EL (cell line): ENCODE measurements at places on chromosomes 7 and 10.

DNA sequence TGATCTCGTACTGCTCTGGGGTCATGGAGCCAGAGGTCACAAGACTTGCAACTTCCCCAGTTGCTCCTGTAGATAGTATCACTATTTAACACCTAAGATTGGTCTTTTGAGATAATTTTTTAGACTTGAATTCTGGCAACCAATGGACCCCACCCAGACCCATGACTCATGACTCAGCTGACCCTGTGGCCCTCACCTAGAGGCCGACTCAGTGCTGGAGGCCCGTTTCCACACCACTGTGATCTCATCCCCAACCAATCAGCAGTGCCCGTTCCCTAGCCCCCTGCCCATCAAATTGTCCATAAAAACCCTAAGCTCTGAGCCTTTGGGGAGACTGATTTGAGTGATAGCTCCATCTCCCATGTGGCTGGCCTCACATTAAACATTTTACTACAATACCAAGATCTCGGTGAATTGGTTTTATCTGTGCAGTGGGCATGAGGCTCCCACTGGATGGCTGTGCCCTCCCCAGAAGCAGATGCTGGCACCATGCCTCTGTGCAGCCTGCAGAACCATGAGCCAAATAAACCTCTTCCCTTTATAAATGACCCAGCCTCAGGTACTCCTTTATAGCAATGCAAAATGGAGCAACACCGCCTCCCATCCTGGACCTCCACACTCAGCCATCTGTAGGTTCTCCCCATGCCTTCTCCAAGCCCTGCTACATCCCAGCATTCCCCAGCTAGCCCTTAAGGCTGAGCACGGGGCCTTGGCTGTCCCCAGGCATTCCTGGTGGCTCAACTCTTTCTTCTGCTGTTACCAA, 98.8 kb downstream of the PRKAG2 start:
- no peak for DNase-seq

DNA sequence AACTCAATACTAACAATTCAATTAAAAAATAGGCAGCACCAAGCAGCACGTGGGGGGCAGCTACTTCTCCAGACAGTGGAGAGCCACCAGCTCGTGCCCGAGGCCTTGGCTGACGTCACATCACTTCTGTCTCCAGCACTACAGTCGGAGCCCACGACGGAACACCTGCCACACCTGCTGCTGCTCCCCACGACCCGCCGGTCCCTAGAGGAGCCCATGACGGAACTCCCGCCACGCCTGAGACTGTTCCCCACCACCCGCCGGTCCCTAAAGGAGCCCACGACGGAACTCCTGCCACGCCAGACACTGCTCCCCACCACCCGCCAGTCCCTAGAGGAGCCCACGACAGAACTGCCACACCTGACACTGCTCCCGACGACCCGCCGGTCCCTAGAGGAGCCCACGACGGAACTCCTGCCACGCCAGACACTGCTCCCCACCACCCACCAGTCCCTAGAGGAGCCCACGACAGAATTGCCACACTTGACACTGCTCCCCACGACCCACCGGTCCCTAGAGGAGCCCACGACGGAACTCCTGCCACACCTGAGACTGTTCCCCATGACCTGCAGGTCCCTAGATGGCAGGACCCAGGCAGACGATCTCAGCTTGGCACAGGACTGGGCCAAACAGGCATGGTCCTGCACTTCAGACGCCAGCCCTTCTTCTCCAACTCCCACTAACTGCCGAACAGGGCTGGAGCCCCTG, 258.0 kb downstream of the ELFN1 start:
- no peak for DNase-seq

DNA sequence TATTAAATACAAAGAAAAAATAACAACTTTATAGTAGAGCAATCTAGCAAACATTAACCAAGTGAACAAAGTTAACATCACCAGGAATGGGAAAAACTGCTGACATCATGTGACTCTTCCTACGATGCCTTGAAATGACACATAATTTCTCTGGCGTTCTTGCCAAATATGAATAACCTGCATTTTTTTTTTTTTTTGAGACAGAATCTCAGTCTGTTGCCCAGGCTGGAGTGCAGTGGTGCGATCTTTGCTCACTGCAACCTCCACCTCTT, 126.5 kb upstream of the VKORC1L1 start:
- peak; percentile 53 for DNase-seq

DNA sequence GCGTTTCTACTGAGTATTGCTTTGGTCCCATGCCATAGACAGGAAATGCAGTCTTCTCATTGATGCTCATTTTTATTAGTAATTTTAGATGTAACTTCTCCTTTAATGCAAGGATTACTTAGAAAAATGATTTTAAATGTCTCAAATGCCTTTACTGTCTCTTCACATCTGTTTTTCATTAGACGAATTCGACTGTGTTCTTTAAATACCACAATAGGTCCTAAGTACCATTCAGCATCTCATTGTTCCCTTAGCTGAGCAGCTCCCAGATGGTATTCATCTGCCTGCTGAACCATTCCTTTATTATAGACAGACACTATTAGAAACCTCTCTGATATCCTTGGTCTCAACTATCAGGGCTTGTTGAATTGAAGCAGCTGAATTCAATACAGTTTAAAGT, 113.6 kb downstream of the LSMEM1 start:
- peak; percentile 21 for DNase-seq

DNA sequence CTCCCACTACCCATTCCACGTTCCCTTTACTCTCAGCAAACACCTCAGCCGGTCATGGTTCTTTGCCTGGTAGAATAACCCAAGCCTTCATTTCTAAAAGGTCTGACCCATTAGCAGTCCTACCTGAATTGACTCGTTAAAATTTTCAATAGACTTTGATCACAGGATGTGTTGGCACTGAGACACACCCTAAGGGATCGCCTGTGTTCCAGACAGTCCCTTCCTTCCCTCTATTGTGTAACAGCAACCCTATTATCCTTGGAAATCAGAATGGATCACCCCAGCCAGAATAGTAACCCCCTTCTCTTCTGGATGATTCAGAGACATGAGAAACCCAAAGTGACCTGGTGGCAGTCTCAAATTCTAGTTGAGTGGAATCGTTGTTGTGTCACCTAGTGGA, 20.4 kb upstream of the FAM171A1 start:
- DNase-seq, result no peak

GRCh38 chr10:102286216-102286615, 40.9 kb downstream of the GBF1 start:
- DNase-seq, result no peak

- DNase-seq, result no peak
These were observed 176.8 kb upstream of the RHOBTB1 start for GRCh38 chr10:61120805-61121204.

DNA sequence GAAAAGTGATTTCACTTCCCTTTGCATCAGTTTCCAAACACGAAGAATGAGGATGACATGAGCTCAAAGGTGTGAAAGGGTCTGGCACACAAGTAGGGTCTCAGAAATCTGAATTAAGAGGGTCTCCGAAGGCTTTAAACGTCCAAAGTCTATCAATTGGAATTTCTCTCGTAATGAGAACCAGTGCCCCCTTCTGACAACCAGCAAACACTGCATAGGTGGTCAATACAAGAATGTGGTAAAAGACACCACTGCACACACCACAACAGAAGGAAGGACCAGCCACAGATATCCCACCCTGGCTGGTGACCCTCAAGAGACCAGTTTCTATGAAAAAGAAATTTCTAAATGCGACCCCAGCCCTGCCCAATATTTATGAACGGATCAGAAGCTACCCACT, 78.1 kb downstream of the CALN1 start:
- DNase-seq, result no peak

DNA sequence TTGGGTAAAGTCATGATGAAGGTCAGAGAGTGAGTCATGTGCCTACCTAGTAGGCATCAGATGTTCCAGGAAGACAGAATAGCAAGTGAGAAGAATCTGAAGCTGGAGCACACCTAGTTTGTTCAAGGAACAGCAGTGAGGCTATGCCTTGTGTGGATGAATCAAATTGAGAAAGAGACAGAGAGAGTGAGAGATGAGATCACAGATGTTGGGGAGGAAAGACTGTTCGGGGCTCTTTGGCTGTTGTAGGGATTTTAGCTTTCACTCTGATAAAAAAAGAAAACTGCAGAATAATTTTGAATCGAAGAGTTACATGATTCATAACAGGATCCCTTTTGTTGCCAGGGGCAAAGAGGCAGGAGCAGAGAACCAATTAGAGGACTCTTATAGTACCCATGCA, 6.3 kb downstream of the LIPF start:
- no peak for DNase-seq

- DNase-seq, result no peak
These were observed 27.4 kb upstream of the GDI2 start for GRCh38 chr10:5840314-5841307.

DNA sequence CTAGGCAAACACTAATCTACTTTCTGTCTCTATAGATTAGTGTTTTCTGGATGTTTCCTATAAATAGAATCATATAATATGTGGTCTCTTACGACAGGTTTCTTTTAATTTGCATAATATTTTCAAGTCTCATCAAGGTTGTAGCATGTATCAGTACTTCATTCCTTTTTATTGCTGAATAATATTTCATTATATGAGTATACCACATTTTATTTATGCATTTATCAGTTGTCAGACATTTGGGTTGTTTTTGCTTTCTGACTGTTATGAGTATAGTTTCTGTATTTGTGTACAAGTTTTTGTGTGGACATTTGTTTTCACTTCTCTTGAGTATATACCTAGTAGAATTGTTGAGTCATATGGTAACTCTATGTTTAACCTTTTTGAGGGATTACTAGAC, 48.2 kb downstream of the SHOC2 start:
- DNase-seq, result no peak

DNA sequence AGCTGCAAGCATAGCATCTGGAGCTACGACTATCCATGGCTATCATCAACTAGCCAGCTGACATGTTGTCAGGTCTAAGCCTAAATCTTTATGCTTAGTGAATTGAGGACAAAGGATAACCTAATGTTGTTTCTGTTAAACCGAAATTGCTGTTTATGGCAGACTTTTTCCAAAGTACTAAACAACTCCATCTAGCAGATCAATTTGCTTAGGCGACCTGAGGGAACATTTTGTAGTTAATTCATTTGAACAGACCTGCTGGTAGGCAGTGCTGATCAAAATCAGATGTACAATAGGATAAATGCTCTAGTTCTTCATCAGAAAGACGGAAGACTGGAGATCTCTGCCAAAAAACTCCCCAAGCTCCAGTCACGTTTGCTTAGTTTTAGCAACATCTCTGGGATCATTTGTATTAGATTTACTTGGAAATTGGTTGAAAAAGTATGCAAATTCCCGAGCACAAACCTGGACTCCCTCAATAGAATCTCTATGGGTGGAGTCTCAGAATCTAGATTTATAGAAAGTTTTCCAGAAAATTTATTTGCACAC, 301.6 kb upstream of the NRP1 start:
- DNase-seq, result no peak

DNA sequence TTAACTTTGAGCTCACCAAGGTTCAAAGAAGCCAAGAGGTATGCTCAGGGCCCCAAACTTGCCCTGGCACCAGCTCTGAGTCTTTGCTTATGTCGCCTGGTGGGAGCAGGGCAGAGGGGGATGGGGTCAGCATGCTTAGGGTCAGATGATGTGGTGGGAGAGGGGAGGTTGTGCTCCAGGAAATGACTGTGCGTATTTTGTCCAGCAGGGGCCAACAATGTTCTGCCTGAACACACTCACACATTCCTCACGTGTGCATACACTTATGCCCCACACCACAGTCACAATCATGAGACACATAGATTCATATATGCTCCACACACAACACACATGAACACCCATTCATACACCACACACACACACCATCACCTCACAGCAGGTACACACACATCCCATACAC, 4.4 kb upstream of the RAMP3 start:
- no peak for DNase-seq

DNA sequence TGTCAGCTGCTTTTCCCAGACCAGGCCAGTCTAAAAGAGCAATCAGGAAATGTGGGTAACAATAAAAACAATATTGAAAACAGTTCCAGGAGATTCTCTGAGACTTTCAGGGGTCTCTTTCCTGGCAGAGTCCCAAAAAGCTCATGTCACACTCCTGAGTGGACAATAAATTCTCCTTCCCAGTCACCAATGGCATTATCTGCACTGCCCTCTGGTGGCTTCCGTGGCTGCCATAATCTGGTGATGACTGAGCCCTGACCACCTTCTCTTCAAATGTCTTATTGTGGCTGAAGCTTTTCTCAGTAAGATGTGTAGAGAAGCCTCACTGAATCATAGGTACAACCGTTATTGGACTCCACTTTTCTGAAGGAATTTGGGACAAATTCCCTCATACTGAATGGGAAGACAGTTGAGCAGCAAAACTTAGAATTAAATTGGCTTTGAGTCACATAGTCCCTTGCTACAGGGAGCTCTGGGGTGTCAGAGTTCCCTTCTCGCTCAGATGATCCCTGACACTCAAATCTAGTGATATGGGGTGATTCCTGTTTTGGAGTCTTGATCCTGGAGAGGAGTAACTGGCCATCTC, 24.4 kb upstream of the ASAH2 start:
- peak; percentile 26 for DNase-seq

DNA sequence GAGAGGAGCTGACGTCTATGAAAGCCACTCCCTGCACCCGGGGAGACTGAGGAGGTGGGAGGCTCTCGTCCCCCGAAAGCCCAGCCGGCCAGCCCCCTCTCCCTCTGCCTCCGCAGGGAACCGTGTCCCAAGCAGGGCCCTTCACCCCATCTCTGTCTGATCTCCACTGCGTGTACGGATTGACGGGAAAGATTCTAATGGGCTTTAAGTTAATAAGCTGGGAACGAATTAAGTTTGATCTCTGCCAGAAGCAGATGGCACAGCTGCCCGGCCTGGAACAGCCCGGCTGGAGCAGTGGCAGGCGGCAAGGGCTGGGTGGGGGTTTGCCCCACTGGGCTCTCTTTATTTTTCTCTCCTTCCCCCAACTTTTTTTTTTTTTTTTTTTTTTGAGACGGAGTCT, 6.1 kb upstream of the SLC29A4 start:
- no peak for DNase-seq

- peak; percentile 86 for DNase-seq
These were observed 167.0 kb downstream of the FANK1 start for GRCh38 chr10:126063353-126063791.

DNA sequence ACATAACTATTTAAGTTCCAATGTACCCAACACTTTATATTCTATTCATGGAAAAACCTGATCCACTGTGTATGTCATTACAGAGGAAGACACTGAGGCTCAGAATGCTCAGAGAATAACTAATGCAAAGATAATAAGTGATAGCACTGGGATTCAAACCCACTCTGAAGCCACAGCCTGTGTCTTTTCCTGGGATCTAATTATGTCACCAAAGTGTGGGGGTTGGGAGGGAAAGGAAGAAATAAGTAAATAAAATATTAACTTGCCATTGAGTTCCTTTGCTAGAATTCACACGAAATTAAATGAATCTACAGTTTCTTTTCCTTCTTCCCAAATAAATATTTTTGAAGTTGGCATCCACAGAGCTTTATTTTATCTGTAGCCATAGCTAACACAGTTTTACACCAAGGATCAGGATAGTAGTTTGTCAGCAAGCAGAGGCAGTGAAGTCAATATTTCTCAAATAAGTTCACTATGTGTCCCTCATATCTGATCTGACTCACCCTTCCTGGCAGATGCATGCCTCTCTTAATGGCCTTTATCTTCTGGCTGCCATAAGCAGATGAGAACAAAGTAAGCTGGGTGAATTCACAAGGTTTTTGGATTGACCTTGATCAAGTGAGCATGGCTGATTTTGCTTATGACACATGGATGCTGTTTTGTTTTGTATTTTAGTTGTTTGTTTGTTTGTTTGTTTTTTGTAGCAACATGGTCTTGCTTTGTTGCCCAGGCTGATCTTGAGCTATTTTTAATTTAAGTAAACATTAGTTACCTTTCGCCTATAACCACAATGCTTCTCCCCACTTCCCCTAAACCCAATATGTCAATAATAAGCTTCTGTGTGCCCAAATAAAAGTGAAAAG, 6.3 kb downstream of the RAPGEF5 start:
- DNase-seq, result peak; percentile 57
